ENCODE measurements at places on chromosomes 5 and 9.
A peak's percentile ranks its signal among the peaks of the same experiment; 100 is the strongest.

GRCh38 chr9:27864644-27865438 lies 291.6 kb upstream of the C9orf72 start:
- no peak for DNase-seq

GRCh38 chr5:150765011-150765798 lies 6.4 kb upstream of the DCTN4 start:
- no peak for DNase-seq

DNA sequence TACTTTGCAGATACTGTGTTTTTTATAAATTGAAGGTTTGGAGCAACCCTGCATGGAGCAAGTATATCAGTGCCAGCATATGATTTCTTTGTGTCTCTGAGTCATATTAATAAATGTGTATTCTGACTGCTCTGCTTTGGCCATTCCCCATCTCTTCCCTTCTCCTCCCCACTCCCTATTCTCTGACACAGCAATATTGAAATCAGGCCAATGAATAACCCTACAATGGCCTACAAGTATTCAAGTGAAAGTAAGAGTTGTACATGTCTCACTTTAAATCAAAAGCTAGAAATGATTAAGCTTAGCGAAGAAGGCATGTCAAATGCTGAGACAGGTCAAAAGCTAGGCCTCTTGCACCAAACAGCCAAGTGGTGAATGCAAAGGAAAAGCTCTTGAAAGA lies 82.2 kb upstream of the TLX3 start:
- DNase-seq = no peak

GRCh38 chr5:38009749-38010358 lies 170.0 kb upstream of the GDNF start:
- no peak for DNase-seq

GRCh38 chr5:152437866-152438265 lies 32.8 kb upstream of the NMUR2 start:
- no peak for DNase-seq

DNA sequence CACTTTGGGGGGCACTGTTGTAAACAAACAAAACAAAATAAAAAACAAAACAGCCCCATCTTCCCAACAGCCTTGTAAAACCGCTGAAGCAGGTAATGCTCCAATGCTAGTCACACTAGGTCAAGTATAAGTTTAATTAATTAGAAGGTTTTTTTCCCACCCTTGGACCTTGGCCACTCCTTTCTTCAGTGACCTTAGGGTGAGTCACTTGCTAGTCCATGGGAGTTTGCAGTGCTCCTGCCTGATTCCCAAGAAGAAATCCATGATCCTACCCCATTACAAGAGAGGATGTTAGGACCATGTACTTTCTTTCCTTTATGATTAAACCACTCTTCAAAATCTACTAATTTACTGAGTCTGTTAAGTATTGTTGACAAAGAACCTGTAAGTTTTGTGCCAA lies 192.2 kb upstream of the CDKN2B start:
- DNase-seq = no peak

GRCh38 chr5:126438267-126438666 lies 15.1 kb downstream of the GRAMD2B start:
- no peak for DNase-seq

DNA sequence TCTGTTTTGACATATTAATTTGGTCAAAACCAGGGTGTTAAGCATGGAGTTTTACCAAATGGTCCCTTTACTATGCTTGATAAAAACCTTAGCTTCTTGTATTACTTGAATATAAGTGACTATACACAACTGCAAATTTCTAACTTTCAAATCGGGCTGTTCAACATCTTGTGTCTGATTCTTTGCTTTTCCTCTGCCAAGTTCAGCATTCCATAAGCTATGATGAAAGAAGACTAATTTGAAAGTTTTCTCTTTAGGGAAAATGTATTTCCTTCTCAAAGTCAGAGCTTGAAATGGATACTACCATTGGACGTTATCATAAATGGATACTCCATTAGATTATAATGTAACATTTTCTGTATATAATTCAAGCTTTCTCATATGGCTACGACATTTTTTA lies 792.9 kb downstream of the EFNA5 start:
- DNase-seq = no peak

DNA sequence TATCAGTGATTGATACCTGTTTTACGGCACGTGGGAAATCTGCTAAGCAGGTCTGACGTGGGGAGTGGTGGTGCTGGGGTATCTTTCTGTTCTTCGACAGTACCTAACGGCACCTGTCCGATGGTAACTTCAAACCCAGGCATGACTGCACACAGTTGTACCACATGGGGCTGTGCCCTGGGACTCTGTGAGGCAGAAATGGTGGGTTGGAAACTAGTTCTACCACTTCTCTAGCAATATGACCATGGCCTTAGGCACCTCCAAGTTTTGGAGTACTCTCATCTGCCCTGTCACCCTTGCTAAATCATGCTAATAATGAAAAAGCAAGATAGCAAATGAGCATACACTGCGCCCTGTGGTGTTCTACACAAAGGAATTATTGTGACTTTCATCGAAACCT lies 30.9 kb downstream of the EPB41L4B start:
- DNase-seq = no peak

DNA sequence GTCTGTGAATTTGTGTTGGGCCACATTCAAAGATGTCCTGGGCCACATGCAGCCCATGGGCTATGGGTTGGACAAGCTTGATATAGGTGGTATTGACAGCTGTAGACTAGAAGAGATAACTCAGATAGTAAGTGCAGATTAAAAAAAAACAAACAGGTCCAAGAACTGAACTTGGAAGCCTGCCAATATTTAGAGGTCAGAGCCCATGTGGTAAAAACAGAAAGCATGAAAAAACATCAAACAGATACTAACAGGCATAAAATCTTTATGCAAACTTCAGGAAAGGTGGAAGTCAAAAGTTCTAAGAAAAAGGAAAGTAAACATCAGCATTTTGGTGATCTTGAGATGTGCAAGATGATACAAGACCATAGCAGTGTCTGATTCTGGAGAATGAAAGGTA lies 155.1 kb upstream of the NR4A3 start:
- no peak for DNase-seq

GRCh38 chr9:70802206-70802605 lies 319.2 kb downstream of the TRPM3 start:
- no peak for DNase-seq

DNA sequence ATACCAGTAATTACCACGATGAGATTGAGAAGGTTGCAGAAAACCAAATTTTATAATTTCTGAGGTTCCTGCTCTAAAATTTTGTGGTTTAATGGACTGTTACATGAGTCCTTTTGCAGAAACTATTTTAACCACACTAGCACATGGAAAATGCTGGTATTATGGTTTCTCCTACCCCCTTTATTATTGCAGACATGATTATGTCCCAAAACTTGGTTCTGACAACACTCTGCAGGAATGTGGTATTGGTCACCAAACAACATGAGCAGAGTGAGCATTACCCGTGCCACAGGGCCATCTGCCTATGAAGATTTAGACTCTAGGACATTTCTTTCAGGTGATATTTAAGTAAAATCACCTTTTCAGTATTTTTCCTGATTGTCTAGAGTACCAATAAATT lies 2.8 kb upstream of the ECM2 start:
- DNase-seq = no peak

DNA sequence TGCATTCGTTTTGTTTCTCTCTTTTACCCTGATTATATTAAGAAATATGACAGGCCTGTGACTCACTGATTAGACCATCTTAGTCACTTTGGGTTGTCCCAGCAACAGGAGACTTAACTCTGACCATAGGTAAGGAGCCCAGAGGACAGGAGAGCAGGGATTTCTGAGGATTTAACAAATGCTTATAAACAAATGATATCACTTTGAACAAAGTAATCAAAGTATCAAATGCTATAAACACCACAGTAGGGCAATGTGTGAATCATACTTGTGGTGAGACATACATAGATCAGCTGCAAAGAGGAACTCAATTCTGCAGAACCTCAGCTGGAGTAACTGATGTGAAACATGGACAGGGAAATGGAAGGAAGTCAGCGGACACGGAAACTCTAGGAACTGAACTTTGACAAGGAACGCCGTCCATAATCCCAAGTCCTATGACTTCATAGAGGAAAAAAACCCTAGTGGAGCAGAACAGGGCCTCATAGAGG lies 190.6 kb upstream of the MSX2 start:
- no peak for DNase-seq

DNA sequence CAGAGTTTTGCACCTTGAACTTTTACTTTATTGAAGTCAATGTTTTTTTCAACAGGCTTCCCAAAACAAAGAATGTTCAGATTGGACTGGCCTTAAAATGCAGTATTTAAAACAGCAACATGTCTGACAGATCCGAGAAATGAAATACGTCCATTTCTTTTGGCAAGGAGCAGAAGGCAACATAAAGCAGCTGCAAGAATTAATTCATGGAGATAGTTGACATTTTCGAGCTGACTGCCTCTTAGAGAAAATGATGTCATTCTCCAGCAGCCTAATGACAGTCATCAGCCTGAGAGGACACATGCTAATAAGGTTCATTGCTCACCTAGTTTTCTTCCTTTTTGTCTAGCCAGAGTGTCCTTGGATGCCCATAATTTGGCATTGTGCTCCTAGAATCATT lies 232.2 kb upstream of the SEMA6A start:
- no peak for DNase-seq

DNA sequence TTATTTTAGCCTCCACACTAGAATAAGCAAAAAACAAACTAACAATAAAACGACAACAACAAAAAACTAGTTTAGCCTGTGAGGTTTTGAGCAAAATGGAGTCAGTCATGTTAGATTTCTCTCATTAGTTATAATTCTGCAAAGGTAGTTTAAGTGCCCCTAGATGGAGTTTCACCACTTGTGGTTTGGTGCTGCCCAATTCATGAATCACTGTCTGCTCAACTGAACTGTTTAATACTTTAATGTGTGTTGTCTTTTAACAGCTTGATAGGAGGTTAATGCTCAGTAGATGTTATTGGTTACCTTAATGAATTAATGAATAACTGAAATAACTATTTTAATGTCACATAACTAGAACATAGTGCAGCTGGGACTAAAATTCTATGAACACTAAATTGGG lies 3.5 kb upstream of the PLAA start:
- DNase-seq = no peak

- peak; percentile 8 for DNase-seq
Observed at GRCh38 chr9:74821636-74822035, 66.1 kb downstream of the TRPM6 start.

DNA sequence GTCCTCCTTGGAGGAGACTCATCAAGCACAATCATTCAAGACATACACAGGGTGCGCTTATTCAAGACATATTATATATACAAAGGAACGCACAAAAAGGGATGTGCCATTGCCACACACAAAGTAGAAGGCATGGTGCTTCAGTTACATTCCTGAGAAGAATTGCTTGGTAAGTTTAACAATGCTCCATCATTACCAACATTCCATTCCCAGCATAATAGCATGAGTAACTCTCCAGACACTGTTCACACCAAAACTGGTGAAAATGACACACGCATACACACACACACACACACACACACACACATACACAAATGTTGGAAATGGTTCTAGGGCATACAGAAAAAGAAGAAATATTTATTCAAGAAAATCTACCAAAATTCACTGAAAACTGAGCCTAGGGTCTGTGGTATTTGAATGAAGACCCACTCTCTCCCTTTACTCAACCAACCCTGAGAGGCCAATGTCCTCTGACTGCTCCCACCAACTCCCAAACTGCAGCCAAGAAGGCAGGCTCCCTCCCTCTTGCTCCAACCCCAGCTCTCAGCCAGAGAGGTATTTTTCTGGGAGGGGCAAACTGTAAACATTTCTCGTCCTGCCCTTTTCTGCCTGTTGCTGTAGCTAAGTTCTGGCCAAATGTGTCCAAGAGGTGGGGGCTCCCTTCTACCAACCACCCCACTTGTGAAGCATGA lies 19.9 kb downstream of the UGT3A1 start:
- DNase-seq = no peak

DNA sequence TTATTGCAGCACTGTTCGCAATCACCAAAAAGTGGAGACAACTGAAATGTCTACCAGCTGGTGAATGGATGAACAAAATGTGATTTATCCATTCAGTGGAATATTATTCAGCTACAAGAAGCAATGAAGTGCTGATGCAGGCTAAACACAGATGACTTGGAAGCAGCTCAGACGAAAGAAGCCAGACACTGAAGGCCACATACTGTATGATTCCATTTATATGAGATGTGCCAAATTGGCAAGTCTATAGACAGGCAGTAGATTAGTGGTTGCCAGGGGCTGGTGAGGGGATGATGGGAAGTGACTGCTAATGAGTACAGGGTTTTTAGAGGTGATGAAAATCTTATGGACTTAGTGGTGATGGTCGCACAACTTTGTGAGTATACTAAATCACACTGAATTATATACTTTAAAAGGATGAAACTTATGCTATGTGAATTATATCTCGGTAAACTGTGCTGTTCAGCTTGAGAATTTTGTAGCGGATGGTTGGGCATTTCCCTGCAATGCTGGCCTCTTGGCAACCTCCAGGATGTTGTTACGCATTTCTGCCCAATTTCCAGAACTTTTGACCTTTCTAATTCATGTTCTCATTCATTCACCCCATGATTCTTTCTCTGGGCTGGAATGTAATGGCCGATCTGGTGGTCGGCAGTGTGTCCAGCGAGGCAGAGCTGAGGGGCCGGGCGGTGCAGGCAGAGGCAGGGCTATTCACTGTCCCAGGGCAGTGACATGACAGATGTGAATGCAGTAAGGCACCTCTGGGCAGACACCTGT lies 22.0 kb upstream of the WNK2 start:
- no peak for DNase-seq

GRCh38 chr5:96547486-96547885 lies 114.4 kb upstream of the PCSK1 start:
- no peak for DNase-seq

GRCh38 chr9:13089666-13090065 lies 189.8 kb downstream of the MPDZ start:
- DNase-seq = no peak

GRCh38 chr5:132927355-132928061 lies 35.9 kb downstream of the AFF4 start:
- DNase-seq = no peak

GRCh38 chr5:119270960-119271757 lies 84.7 kb upstream of the TNFAIP8 start:
- DNase-seq = no peak

DNA sequence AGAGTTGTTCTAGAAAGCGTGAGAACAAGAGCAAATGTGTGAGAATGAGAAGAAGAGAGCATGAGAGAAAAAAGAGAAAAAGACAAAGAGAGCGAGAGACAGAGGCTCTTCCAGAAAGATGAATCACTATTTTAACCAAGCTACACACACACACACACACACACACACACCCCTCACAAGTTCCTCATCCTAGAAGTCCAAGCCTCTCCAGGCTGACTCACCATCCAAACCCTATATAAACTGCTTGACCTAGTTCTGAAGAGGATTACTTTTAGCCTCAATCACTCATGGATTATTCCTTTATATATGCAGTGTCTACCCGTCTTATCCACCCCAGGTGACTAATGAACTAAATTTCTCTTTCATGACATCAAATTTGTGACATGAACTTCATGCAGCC lies 37.6 kb downstream of the C9orf57 start:
- no peak for DNase-seq

- no peak for DNase-seq
Observed at GRCh38 chr5:151896031-151896691, 28.5 kb downstream of the GLRA1 start.

GRCh38 chr9:38768351-38768761 lies 48.4 kb upstream of the FAM240B start:
- DNase-seq = no peak

- no peak for DNase-seq
Observed at GRCh38 chr9:26597542-26598149, 295.0 kb downstream of the CAAP1 start.

GRCh38 chr9:37562826-37563225 lies 13.4 kb downstream of the FBXO10 start:
- no peak for DNase-seq

- no peak for DNase-seq
Observed at GRCh38 chr5:118022062-118022461, 966.3 kb downstream of the DTWD2 start.

- DNase-seq = no peak
Observed at GRCh38 chr5:175235251-175235960, 208.6 kb downstream of the DRD1 start.

Data from hypothalamus (tissue), 51 donors.